Mesothelial cell of epicardium (in vitro differentiated cells): ENCODE measurements at places on chromosomes 4 and X. TPM values are rescaled to one million over a fixed set of nuclear protein-coding genes. Genes with fewer than 3 reads are reported as not detected.

NKX1-1 gene
- not detected in 3 replicates for total RNA-seq

CXCL10 gene
- total RNA-seq = 0.32 to 0.44 TPM in 2 of 3 replicates, not detected in the other

EGF gene
- total RNA-seq = 1.0 to 2.0 TPM (median 1.3 TPM) in 3 replicates

TTC29 gene
- 0.43 to 0.56 TPM (median 0.53 TPM) in 3 replicates for total RNA-seq

TRMT2B gene
- total RNA-seq = 18.1 to 20.7 TPM (median 18.2 TPM) in 3 replicates

PAGE5 gene
- not detected in 3 replicates for total RNA-seq

NKX3-2 gene
- total RNA-seq = 1.3 to 1.4 TPM (median 1.3 TPM) in 3 replicates

IBSP gene
- not detected in 3 replicates for total RNA-seq

COX7B2 gene
- total RNA-seq = not detected in 3 replicates

MID2 gene
- total RNA-seq = 8.8 to 10.1 TPM (median 9.4 TPM) in 3 replicates

C1QTNF7 gene
- 3.9 to 4.4 TPM (median 4.1 TPM) in 3 replicates for total RNA-seq

MGAT4D gene
- total RNA-seq = not detected in 3 replicates

PKD2 gene
- 63.3 to 65.7 TPM (median 65.5 TPM) in 3 replicates for total RNA-seq

JAKMIP1 gene
- not detected in 3 replicates for total RNA-seq

SPOCK3 gene
- 2.3 to 2.7 TPM (median 2.7 TPM) in 3 replicates for total RNA-seq

PABPC4L gene
- total RNA-seq = 14.5 to 15.0 TPM (median 14.8 TPM) in 3 replicates

CMC4 gene
- total RNA-seq = 5.5 to 6.6 TPM (median 6.2 TPM) in 3 replicates

SYNPO2 gene
- total RNA-seq = 20.6 to 23.4 TPM (median 22.6 TPM) in 3 replicates
